ENCODE measurements at places on chromosomes 5 and 9.
A peak's percentile ranks its signal among the peaks of the same experiment; 100 is the strongest.

GRCh38 chr9:130847306-130848217 is 12.5 kb downstream of the ABL1 start:
- DNase-seq = no peak

DNA sequence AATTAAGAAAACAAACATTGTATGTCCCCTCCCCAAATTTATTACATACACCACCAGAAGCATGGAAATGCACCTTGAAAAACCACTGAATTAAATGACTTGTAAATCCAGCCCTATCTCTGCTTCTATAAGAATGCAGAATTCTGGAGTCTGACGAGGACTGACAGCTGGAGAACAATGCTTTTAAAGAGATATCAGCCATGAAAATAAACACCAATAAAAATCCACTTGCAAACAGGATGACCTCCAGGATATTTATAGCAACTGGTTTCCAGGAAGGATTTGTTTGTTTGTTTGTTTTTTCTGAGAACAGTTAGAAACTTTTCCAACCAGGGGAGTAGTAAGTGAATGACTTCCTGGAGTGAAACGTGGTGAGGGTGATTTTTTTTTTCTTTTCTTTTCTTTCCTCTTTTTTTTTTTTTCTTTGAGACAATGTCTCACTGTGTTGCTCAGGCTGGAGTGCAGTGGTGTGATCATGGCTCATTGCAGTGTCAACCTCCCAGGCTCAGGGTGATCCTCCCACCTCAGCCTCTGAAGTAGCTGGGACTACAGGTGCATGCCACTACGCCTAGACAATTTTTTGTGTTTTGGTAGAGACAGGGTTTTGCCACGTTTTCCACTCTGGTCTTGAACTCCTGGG is 38.7 kb upstream of the SLC36A1 start:
- DNase-seq = no peak

GRCh38 chr5:137665678-137666460 is 70.0 kb downstream of the KLHL3 start:
- DNase-seq = peak; percentile 44

- DNase-seq = no peak
Measured at GRCh38 chr5:103849934-103850333, 287.3 kb upstream of the NUDT12 start.

DNA sequence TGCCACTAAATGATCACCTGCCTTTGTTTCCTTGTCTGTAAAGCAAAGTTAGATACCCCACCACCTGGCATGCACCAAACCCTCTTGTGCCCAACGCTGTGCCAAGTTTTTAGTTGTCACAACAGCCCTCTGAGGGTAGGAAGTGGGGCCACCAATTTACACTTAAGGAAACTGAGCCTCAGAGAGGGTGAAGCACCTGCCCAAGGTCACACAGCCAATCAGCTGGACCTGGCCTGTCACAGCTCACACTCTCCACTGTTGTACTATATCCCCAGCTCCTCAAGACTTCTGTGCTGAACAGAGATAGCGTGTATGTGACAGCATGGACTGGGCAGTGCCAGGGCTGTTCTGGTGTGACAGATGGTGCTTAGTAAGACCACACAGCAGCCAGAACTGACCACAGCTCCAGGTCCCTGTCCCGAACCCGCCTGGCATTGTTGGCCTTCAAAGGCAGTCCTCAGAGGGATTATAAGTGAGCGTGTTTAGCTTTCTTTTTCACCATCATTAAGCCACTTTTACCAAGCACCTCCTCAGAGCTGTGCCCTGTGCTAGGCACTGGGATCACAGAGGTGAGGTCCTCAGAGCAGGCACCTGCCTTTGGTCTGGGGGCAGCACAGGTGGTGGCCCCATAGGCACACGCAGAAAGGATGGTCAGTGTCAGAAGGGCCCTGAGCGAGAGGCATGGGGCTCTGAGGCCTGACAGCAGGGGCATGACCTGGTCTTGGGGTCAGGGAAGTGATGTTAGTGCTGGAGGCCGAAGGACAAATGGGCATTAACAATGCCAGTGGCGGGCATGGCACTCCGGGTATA is 71.1 kb downstream of the COL27A1 start:
- DNase-seq = no peak

DNA sequence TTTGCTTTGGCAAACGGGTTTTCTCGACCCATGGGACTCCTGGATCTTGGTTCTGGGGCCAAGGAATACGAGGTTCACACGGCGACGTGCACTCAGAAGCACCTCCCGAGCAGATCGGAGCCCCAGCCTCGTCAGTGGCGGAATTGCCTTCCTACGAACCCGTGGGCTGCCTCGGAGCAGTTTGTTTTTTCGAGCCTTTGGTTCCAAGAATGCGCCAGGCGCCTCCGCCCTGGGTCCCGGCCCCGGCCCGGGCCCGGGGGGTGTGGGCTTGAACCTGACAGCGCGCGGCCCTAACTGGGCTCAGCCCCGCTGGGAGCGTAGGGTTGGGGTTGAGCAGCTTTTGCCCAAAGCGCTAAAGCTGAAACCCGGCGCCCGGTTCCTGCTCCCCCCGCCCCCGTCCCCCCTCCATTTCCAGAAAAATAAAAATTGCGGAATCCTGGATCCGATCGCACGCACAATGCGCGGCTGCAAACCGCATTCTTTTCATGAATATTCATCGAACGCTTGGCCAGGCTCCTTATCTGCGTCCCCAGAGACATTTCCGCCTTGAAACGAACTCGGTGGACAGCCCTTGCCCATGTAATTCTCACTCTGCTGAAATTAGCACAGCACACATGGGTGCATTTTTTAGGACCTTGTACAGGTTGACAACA is 1.0 kb downstream of the BASP1 start:
- DNase-seq = peak; percentile 32

DNA sequence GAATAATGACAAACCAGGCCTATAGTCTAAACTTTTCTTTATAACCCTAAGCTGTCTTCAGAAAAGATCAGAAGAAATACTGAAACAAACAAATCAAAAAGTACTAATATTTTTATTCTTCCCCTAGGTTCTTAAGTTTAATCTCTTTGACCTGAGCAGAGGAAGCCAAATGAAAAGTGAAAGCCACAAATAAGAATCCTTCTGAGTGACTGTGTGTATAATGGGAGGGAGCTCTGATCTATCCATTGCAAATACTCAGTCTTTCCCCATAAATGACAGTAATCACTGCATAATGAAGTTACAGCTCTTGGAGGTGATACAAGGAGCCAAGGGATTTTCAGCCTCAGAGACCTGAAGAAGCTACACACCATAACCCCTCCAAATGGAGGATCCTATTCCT is 126.9 kb upstream of the ATP10B start:
- no peak for DNase-seq

GRCh38 chr5:89728750-89729149 is 680.8 kb downstream of the CETN3 start:
- DNase-seq = no peak

DNA sequence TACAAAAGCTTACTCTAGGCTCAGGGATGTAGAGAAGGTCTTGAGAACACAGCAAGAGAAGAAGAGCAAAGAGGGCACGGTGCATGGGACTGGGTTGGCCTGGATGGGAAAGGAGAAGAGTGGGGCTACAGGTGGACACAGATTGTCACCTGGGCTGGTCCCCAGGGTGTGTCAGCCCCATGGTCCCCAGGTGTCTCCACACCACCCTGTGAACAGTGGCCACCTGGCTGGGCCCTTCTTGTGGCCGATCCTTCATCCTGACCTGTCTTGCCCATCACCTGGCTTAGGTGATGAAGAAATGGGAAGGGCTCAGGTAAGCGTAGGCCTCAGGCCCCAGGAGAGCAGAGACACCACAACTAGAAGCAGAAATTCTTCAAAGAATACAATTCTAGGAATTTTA is 188.9 kb downstream of the TENT4A start:
- DNase-seq = no peak

DNA sequence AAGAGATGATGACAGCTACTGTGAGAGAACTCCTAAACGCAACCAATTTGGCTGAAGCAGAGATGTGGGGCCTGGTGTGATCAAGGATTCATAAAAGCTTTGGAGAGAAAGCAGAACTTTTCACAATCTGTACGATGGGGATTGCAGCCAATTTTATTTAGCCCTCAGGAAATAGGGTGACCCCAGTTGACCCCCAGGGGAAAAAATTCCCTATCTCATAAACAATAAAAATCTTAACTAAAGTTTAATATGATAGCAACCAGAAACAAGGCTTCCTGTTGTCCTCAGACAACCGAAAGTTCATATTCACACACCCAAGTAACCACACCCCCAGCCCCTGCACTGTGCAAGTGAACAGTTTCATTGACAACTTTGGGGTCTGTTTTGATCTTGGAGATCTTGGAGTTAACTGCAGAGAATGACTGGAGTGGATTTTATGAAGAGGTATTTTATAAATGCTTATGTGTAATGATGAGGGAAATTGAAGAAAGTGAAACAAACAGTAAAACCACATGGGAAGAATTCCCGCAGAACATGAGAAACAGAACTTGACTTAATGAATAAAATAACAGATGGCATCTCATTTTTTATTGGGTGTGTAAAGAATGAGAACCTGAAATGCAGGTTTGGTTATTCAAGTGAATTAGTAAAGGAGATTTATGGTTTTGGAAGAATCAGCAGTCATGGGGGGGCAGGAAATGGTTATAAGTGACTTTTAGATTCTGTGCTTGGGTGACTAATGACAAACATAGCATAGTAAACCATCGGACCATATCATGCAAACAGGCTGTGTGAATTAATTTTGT is 94.5 kb downstream of the PDE4D start:
- no peak for DNase-seq

- peak; percentile 16 for DNase-seq
Measured at GRCh38 chr5:956941-957747, 51.5 kb upstream of the NKD2 start.

DNA sequence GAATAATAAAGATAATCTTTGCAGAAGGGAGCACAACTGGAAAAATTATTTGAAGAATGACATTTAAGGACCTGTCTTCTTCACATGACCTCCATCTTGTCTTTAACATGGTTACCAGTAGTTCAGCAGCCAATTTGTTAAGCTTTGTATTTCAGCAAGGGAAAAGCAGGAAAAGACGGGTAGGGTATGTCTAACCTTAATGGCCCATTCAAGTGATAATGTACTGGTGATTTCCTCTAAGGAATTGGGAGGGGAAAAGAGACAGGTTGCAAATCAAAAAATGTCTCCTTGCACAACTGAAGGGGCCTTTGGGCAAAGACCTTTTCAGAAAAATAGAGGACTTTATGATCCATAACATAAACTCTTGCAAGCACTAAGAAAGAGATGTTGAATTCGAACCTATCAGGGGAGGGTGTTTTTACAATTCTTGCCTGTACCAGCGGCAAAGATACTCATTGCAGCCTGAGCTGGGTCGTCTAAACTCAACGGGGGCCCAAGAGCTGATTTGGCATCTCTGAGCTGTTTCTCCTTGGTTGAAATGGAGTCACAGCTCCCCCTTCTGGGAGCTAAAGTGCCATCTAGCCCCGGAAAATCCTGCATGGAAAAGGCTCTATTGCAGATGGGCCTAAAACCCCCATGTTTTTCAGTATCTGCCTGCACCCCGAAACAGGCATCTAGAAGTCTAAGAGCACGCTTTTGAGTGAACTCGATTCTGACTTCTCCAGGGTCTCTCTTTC is 3.8 kb downstream of the BRINP1 start:
- peak; percentile 35 for DNase-seq

DNA sequence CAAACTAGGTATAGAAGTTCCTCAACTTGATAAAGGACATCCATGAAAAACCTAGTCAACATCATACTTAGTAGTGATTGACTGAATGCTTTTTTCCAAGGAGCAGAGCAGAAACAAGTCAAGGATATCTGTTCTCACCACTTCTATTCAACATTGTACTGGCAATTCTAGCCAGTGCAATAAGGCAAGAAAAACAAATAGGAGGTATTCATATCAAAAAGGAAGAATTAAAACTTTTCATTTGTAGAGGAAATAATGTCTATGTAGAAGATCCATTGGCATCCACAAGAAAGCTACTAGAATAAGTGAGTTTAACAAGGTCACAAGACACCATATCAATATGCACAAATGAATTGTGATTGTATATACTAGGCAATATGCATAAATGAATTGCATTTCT is 28.2 kb upstream of the ORM1 start:
- DNase-seq = no peak

- DNase-seq = no peak
Measured at GRCh38 chr9:101586651-101587050, 8.1 kb downstream of the PPP3R2 start.

DNA sequence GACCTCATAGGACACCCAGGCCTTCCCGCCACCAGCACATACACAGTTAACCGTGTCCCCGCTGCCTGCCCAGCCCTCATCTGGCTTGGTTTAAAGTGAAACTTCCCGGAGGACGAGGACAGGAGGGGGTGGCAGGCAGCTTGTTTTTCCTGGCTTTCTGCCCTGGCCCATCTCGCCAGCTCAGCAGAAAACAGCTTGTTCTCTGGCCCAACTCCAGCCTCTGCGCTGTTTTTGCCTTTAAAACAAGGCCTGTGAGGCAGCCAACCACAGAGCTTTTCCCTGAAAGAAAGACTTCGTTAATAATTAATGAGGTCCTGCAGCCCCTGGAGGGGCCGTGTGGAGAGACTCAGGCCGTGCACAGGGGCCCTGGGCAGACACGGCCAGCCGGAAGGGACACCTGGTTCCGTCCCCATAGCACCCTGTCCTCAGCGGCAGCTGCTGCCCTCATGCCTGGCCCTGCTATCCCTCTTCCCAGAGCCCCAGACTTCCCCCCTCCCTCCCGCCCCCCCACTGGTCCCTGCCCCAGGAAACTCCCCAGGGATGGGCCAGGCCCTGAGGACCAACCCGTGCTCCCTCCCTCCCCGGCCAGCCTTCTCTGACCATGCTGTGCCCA is 108.7 kb downstream of the RXRA start:
- no peak for DNase-seq

- DNase-seq = no peak
Measured at GRCh38 chr5:37833990-37834389, 5.9 kb downstream of the GDNF start.

- DNase-seq = no peak
Measured at GRCh38 chr5:154816891-154817492, 33.4 kb downstream of the FAXDC2 start.

DNA sequence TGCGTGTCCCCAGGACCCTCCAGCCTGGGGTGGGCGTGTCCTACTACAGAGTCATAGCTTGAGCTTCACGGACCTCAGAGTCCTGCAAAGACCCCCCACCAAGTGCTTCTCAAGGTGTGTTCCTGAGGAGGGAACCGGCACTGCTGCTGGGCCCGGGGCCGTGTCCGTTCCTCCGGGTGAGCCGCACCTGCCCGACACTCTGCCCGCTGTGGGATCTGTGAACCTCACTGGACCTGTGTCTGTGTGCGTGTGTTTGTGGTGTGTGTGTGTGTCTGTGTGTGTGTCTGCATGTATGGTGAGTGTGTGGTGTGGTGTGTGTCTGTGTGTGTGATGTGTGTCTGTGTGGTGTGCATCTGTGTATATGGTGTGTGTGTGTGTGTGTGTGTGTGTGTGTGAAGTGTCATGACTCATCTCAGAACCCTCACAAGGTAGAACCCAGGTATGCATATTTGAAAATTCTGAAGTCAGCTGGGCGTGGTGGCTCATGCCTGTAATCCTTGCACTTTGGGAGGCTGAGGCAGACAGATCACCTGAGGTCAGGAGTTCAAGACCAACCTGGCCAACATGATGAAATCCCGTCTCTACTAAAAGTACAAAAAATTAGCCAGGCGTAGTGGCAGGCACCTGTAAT is 40.9 kb upstream of the RXRA start:
- no peak for DNase-seq

GRCh38 chr9:112831969-112832368 is 58.7 kb downstream of the SLC46A2 start:
- no peak for DNase-seq
